Left lobe of liver (tissue), 2 donors: ENCODE measurements at places on chromosomes 1 and 21. TPM values are rescaled to one million over a fixed set of nuclear protein-coding genes. Genes with fewer than 3 reads are reported as not detected.

DNA sequence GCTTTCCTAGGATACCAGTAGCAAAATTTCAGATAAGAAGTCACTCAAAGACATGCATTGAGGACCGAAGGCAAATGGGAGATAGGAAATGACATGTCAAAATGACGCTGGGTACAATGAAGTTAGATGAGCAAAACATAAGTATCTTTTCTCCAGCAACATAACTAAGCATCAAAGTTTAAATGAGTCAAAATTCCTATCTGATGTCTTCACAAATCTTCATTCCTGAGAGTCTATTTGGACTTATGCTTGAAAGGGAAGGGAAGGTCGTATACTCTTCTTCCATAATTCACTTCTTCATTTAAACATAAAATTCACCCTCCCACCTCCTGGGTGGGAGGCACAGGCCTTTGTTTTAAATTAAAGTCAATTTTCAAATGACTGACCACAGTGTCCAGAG, 4.1 kb upstream of the TMEM81 start:
- no peak for DNase-seq

The TMPRSS15 gene
- total RNA-seq, result not detected

DNA sequence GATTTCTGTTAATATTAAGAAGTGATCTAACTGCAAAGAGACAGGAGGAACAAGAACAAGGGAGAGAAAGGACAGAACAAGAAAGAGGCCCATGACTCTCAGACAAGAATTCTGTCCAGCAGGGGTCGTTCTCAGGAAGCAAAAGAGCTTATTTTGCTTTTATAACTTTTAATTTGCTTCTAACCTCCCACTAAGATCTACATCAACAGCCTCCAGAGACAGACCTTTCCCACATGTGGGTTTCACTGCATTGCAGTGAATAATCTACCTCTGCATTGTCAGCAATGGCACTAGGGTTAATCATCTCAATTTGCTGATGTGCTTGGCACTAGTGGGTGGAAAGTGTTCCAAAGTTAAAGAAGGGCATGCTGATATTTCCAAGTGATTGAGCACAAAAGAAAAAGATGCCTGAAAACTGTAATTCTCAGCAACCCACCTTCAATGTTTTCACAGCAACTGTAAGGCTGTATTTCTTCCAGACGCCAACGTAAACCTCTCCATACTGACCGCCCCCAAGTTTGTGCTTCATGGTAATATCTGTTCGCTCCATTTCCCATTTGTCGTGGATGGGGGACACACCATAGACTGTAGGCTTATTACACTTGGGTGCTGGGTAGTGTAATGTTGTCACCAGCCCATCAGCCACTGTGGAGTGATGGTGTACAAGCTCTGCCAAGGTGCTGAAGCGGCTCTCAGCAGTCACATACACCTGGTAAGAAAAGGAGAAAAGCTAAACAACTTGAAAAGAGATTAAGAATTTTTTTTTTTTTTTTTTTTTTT, 39.5 kb downstream of the TOR3A start:
- no peak for DNase-seq

DNA sequence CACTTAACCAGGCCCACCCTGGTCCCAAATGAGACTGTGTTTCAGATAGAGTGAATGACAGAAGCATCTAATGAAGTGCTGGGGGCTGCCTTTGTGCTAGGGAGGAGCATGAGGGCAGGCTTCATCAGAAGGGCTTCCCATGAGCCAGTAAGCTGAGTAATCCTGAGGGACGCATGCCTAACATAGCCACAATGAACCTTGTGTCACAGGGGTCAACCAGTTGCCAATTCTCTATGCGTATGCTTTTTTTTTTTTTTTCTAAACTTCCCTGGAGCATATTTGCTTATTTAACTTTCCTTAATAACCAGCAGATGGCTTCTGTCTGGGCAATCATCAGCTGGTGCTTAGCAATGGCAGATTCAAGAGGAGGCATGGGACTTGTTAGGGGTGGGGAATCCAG, 25.5 kb upstream of the CYP2J2 start:
- no peak for DNase-seq

DNA sequence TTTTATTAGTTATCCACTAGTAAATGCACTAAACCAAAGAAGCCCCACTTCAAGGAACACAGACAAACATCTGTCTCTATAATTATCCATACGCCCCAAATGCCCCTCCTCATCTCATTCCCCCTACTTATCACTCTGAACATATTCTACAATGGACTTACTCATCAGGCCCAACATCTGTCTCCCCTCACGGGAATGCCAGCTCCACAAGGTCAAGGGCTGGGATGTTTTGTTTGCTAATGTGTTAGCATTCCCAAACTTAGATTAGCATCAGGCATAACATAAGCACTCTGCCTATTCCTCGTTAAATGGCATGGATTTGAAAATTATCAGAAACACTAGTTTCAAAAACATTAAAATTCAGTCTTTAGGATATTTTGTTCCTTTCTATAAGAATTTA, 279.5 kb downstream of the DSCAM start:
- DNase-seq, result no peak

DNA sequence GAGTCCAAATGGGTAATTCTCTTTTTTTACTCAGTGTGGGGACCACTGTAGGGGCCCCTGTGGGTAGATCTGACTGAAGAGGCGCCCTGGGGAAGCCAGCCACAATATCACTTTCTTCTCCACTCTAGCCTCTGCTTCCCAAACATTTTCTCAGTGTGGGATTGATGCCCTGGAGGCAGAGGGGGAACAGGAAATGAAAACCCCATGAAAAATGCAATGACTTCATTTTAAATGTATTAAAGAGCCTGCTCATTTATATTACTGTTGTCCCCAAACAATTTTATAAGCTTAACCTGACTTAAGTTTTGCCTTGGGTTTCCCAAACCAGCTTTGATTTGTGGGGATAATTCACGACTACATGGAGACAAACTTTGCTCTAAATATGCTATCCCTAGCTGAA, 181.9 kb downstream of the C1orf94 start:
- DNase-seq, result no peak

GRCh38 chr1:151478923-151479322, 19.6 kb upstream of the POGZ start:
- no peak for DNase-seq

The MIXL1 gene
- total RNA-seq, result not detected

The NHLH1 gene
- total RNA-seq, result 0.10 TPM

GRCh38 chr1:29777522-29777921, 541.2 kb downstream of the PTPRU start:
- DNase-seq, result no peak

The PMVK gene
- 40.2 TPM for total RNA-seq
